Caki2 (cell line): ENCODE measurements at places on chromosomes 1 and 21.

GRCh38 chr21:41970751-41971653 is 17.2 kb upstream of the C2CD2 start:
- no peak for DNase-seq

GRCh38 chr1:68180441-68181164 is 51.7 kb downstream of the WLS start:
- DNase-seq = no peak

DNA sequence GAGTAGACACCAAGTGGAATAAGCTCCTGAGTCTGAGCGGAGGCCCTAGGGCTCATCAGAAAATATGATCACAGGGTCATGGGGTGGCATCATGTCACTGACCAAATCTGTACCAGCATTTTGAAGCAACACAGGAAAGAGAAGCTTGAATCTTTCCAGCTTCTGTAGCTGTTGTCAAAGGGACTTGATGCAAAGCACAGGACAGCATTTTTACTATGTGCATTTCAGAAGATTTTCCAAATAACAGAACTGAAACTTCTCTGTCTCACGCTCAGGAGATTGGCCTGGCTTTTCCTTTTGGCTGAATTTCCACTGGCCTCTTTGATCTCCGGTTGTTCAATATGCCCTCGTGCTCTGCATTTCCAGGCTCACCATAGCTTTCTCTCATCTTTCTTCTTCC is 127.2 kb upstream of the ATP1B1 start:
- no peak for DNase-seq

DNA sequence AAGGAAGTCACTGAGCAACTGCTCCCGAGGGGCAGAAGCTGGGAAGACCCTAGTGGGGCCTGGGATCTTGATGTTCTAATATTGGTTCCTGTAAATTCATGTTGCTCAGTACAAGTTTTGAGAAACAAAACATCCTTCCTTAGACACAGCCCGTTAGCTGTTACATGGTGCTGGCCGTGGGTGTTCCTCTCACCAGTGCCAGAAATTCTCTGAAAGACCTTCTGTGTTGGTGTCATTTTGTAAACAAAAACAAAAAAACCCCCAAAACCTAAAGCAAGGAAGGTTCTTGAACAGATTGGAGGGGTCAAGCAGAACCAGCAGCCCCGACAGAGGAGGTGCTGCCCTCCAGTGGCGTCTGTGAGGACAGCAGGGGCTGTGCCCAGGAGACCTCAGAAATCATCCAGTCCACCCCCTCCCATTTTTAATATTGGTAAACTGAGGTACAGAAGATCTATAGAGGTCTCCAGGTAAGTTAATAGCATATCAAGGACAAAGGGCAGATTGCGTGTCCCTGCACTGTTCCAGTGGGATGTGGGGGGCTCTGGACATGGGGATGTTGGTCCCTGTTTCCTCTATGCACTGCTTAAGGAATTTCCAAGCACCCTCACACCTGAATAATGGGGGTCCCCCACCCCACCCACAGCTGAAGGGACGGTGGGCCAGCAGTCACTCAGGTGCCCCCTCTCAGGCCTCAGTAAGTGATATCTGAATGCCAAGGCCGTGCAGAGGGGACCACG is 38.2 kb downstream of the SLC2A7 start:
- peak; percentile 40 for DNase-seq
